Glomerular endothelial cell (primary cell): ENCODE measurements at places on chromosomes 11 and 22.

GRCh38 chr11:112321501-112322172 is 61.0 kb upstream of the PLET1 start:
- no peak for DNase-seq

DNA sequence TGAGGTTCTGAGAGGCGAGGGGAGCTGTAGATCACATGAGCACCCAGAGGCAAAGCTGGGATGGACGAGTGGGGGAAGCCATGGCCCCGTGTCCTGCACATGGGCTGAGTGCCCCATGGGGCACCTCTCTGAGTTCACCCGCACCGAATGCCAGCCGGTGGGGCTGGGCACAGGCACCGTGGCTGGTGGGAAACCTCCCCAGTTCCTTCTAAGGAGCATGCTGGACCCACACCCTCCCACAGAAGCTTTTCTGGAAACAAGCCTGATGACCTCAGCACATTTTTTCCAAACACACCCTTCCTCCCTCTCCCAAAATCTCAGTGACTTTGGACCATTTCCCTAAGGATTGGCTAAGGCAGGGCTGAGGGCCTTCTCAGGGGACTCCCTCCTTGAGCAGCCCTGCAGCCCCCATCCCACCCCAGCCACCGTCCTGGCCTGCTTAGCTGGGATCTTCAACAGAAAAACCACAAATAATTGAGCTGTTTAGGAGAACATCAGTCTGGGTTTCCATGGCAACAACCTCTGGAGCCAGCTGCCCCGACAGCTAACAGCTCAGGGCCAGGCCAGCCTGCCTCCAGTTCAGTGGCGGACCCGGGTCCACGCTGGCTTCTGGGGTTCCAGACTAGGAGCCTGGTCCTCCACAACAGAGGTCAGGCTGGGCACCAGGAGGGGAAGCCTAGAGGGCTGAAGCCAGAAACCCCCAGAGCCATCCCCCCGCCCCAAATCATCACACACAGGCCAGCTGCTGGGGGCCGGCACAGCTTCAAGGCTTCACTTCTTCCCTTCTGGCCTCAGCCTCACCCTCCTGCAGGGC is 18.1 kb upstream of the LINC01488 start:
- no peak for DNase-seq

DNA sequence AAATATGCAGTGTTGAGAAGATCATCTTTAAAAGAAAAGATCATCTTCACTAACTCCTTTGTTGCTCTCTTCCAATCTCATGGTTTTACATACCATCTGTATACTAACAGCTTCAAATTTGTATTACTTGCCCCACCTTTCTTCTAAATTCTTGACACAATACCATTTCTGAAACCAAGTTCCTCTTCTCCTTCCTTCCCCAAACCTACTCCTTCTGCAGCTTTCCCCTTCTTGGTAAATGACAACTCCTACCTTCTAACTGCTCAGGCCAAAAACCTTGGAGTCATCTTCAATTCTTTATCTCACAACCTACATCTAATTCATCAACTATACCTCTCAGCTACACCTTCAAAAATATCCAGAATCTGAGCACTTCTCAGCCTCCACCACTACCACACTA is 9.3 kb downstream of the PRCP start:
- DNase-seq, result no peak

GRCh38 chr11:68941324-68942094 is 37.8 kb downstream of the IGHMBP2 start:
- DNase-seq, result no peak

- DNase-seq, result no peak
Measured at GRCh38 chr11:81970886-81971285, 762.8 kb downstream of the FAM181B start.

DNA sequence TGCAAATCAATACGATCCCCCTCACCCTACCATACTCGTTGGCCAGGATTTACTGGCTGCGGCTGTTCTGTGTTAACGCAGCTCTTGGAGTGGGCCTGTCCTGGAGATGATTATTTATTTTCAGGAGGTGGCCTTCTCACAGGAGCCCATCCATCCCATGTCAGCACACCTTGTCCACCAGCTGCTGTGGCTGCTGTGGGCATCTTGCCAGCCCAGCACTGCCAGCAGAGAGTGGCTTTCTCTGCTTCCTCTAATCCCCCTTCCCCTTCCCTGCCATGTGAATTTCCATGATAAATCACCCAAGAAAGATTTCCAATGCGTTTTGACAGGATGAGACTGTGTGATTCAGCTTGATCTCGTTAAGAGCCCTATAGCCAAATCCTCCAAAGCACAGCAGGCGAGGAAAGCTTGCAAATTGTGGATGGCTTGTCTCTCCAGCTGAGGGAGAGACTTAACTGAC is 309.1 kb upstream of the C11orf87 start:
- no peak for DNase-seq
